ENCODE measurements at places on chromosomes 12 and 14.

DNA sequence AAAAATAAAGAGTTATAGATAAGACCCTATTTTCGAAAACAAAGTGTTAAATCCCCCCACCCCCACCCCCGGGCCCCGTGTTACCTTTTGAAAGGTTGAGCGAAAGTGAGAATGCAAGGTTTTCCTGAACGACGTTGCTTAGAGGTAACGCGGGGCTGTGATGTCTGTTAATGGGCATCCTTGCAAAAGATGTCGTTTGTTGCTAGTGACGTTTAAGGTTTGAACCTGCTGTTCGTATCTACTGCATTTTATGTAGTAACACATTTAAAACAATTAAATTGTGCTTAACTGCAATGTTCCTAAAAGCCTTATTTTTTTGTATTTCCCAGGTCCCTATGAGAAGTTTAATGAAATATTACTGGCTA lies 1.2 kb downstream of the CPSF6 start:
- no peak for DNase-seq

DNA sequence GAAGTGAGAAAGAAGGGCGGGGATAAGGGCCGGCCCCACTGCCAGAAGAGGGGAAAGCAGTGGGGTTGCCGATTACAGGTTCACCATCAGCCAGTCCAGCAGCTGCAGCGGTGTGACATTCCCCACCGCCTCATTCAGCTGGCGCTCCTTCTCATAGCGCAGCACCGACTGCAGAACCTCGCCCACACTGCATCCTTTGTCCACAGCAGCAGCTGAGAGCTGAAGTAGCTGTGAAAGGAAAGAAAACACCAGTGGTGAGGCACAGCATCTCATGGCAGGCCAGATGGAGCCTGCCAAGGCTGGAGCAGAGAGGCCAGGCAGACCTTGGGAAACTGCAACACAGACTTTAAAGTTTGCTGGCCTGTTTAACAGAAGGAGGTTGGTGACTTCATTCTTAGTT lies 33.2 kb downstream of the AKAP3 start:
- DNase-seq: no peak

DNA sequence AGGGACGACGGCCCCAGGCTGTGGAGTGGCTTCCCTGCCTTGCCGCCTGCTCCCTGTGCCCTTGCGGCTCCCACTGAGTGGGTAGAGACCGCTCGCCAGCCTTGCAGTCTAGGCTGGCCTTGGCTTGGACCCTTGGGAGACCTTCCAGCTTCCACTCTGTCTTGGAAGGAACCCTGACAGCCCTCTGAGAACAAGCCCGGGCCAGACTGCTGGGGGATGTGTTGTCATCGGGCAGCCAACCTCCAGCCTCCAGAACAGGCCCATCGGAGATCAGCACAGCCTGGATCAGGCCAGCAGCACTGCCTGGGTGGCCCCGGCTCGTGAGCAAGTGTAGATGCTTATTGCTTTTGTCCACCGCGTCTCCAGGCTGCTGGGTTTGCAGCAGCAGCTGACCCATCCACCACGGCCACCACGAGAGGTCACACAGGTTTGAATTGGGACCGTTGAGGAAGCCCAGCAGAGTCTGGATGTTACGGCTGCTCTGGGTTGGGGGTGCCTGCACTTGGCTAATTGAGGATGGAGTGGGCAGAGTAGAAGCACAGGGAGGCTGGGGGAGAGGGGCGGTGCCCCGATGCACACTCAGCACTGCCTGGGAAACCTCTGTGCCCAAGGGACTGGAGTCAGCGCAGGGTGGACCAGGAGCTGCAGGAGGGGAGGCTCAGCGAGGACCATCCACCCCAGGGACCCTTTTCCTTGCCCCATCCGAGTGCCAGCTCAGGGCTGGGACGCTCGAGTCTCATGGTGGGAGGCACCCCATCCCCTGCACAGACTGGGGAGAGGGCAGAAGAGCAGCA lies 55.5 kb downstream of the NOC4L start:
- no peak for DNase-seq

DNA sequence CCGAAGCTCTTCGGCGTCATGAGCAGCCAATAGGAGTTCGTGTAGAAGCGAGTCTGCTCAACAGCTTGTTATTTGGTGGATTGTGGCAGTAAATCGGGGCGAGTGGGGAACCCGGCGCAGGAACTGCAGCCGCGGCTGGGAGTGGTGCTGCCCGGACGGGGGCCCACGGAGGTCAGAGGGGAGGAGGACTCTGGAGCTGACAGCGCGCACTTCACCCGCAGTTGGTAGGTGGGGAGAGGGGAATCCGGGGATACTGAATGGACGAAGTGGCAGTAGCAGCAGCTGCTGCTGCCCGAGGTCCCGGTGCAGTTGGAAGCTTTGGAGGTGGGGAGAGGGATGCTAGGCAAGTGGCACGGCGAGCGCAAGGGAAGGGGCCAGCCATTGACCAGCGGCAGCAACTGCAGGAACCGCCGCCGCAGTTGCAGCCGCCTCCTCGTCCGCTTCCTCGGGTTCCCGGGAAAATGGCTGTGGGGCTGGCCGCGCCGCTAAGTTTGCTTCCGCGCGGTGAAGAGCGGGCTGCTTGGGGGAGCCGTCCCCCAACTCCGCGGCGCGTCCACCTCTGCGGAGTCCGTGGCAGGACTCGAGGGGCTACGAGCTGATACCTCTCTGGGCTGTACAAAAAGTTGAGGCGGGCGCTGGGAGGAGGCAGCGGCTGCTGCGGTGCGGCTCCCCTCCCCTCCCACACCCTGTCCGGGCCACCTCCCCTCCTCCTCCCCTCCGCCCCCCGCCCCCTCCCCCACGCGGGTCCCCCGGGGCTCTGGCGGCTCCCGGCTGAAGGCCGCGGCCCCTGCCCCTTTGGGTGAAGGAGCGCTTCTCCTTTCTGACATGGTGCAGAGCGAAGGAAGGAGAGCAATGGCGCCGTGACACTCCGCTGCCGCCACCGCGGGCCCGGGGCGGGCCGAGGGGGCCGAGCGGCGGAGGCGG lies at the start of gene ARID4A:
Gene ARID4A (plus strand): TSS at position 79 of the 924 bp plus-strand sequence. CDS start 1,300 bp downstream, outside the sequence.
- peak; percentile 20 for DNase-seq

GRCh38 chr14:68596701-68597100 lies 196.2 kb downstream of the ZFP36L1 start:
- no peak for DNase-seq

GRCh38 chr12:108840605-108841332 lies 16.6 kb downstream of the SSH1 start:
- no peak for DNase-seq

DNA sequence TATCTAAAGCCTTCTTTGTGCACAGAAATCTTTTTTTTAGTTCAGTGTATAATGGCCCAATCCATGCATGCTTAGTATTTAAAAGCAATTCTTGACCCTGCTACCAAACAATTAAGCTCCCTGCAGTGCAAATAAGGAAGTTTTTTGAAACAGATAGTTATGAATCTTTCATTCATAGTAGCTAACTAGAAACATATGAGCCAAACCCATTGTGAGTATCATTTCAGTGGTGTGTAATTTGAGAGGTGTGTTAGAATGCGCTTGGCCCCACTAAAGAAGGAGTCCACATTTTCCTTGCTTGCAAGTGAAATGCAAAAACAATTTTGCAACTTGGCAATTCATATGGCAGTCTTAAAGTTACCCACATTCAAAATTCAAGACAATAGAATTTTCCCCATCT lies 14.4 kb downstream of the EPS8 start:
- no peak for DNase-seq
